Activated CD8-positive, alpha-beta memory T cell treated with anti-CD3 and anti-CD28 coated beads for 24 hours (primary cell): ENCODE measurements at places on chromosomes 4 and X.

GRCh38 chr4:185332575-185333464, 62.9 kb downstream of the LRP2BP start:
- no peak for DNase-seq

GRCh38 chr4:151905197-151905596, 144.4 kb upstream of the GATB start:
- DNase-seq = no peak

DNA sequence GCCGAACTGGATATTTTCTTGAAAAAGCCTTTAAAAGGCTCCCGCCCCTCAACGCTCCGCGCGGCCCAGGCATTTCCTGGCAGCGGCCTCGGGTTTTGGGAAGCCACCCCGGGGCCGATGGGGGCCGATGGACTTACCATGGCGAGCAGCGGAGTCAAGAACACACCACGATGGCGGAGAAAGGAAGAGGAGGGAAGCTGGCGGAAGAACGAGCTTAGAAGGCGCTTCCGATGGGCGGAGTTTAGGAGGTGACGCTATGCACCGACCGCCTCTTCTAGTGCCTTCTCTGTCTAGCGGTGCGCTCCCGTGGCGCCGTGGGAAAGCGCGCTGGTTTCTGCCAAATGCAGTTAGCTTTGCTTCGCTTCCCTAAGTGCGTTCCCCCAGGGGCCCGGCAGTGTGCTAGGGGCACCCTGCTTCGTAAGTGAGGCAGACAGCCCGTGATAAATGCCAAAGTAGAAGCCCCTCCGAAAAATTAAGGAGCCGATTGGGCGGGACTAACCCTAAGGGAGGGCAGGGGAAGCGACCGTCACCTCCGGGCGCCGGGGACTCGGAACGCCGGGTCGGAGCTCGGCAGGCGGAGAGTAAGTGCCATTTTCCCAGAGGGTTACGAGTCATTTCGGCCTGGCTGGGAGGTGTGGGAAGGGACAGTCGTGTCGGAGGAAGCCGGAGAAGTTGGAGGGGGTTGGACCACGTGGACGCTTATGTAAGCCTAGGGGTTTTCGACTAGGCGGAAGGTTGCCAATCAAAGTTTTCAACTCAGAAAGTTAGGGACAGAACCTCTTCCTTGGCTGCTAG, at the start of gene RPL39:
TSS of gene RPL39 (minus strand) at position 194 of the 795 bp plus-strand sequence. CDS start at position 140, 54 bp downstream.
- peak; percentile 87 for DNase-seq

DNA sequence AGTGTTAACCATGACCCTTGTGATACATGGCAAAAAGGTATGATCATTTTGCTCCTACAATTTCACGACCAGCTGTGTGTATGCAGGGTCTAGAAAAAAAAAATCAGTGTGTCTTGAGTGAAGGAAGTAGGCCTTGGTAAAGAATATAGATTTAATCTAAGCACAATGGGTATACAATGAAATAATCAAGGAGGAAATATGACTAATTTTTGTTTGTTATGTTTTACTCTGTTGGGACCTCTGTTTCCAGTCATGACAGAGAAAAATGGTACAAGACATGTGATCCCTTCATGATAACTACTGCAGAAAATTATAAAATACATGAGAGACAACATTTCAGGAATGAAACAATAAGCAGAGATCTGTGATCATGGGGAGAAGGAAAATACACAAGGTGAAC, 835.5 kb downstream of the PDHA2 start:
- no peak for DNase-seq

DNA sequence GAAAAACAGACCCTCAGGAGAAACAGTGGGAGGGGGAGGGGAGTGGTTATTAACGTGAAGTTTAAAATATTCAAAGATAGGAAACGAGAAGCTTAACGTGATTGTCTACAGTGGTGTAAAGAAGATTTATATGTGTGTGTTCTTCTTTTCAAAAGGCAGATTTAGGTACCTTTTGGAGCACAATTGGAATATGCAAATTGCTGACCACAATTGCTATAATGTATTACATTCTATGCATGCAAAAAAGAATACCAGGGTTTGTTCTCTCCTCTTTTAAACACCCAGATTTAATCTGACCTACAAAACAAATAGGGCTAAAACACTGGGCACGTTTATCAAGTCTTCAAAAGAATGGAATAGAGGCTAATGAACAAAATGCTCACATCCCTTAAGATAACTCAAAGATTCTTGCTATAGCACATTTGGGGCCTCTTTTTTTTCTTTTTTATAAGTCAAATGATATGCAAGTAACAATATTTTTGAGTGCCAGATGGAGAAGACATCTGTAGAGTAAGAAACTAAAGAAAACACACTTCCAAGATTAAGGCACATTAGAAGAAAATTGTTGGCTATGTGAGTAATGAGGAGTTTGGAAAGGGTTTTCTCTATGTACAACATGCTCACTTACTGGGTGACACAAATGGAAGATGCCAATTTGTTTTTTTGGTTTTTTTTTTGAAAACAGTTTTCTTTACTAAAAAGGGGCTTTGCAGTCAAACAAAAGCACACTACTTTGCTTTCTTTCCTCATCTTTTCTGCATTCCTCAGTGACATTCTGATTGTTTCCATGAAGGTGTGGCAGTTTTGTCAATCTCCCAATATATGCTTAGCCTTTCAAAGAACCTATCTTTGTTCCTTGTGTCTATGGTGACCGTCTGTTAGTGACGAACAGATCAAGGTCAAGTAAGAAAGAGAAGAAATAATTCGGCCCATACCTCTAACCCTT, 240.3 kb downstream of the PALLD start:
- no peak for DNase-seq

GRCh38 chr4:150063128-150063527, 15.1 kb upstream of the DCLK2 start:
- no peak for DNase-seq

DNA sequence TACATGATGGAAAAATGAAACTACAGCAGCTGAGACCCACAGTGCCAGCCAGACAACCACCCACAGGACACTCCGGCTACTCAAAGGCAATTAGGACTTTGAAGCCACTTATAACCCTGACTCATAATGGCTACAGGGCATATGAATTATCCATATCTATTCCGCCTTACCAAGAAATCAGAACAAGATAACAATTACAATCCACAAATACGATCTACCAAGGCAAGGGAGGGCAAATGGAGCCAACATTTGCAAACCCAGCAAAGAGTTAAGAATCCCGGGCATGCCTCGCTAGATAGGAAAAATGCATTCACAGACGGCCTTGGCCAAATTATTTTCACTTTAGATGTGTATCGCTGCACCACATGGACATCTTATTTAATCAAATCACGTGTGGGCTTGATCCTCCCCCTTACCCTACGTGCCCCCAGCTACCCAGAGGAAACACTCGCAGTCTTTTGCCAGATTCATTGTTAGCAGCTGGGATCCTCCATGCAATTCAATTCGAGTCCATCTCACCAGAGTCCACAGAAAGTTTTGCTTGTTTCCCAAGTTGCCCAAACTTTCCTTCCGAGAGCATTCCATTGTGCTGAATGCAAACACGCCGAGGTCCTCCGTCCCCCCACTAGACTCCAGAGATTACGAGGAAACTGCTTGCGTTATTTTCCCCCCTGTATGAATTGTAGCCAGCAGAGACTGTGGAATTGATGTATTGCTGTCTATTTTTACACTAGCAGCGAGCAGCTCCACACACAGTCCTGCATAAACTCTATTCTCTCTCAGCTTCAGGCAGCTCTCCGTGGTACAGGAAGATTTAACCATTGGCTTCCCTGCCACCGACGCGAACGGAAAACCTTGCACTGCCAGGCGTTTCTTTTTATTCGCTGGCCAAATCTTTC, 1.2 kb downstream of the PPARGC1A start:
- DNase-seq = no peak

- no peak for DNase-seq
Measured at GRCh38 chr4:73335679-73336078, 68.4 kb upstream of the ALB start.

GRCh38 chr4:118141240-118141639, 107.0 kb downstream of the NDST3 start:
- DNase-seq = no peak

DNA sequence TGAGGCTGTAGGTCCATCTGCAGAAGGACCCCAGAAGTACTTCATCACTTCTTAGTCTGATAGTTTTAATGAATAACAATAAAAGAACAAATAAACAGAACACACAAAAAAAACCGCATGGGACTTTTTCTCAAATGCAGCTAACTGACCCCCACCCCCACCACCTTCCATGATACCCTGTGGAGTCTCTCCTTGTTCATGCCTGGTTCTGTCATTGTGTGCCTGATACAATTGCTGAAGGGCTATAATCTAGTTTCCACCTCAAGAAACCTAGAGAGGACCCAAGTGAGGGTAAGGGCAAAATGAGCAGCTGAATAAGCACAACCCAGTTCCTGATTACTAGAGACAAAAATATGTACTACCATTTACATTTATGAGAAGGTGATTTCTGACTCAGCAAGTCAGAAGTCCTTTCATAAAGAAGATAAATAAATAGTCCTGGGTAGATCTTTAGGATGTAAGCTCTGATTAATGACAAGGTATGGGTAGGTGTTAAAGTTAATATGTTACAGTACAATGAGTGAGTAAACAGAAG, 155.1 kb downstream of the TMA16 start:
- DNase-seq = no peak

DNA sequence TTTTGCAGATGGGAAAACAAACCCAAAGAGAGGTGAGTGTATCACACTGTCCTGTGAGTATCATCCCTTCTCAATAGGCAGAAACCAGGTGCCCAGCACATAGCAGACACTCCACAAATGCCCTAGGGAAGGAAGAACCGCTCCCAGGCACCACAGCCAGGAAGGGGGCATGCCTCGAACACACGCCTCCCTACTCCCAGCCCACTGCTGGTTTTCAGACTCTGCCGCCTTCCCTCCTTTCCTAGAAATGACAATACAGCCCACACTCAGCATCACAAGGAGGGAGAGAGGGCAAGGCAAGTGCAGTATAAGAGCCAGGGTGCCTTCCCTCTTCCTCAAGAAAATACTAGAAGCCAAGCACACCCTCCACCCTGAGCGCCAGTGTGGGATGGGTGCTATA, 16.2 kb downstream of the JAKMIP1 start:
- DNase-seq = no peak

DNA sequence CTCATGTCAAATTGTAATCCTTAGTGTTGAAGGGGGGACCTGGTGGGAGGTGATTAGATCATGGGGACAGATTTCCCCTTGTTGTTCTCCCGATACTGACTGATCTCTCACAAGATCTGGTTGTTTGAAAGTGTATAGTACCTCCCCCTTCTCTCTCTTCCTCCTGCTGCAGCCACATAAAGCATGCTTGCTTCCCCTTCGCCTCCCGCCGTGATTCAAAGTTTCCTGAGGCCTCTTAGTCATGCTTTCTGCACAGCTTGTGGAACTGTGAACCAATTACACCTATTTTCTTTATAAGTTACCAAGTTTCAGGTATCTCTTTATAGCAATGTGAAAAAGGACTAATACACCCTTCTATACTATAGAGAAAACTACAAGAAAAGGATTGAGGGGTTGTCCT, 1170.5 kb upstream of the AGA start:
- no peak for DNase-seq

- no peak for DNase-seq
Measured at GRCh38 chrX:71183341-71183740, 38.7 kb downstream of the NLGN3 start.

DNA sequence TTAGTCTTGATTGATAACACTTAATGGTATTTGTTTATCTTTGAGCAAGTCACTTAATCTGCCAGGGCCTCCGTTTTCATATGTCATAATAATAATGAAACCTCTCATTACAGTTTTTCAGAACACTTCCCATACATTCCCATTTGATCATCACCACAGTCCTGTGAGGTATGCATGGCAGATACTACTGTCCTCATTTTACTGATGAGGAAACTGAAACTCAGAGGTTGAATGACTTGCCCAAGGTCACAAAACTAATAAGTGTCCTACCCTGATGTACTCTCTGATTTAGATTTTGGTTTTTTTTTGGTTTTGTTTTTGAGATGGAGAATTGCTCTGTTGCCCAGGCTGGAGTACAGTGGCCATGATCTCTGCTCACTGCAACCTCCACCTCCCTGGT, 25.7 kb downstream of the ZFX start:
- DNase-seq = no peak

DNA sequence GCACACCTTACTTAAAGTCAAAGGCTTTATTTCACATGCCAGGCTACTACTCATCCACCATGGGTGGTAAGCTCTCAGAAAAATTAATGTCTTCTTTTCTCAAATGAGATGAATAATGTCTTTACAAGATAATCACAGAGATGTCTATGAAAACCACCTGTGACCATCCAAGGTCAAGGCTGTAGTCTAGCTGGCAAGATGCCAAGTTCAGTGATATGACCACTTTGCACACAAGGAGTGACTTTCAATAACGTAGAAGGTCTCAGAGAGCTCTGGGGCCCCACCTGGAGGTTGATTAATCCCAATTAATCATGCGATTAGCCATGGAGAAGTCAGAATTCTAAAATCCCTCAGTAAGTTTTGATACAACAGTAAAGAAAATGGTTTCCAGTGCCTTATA, 20.5 kb downstream of the ANOS1 start:
- no peak for DNase-seq

GRCh38 chr4:165971933-165972332, 98.9 kb downstream of the TLL1 start:
- no peak for DNase-seq

DNA sequence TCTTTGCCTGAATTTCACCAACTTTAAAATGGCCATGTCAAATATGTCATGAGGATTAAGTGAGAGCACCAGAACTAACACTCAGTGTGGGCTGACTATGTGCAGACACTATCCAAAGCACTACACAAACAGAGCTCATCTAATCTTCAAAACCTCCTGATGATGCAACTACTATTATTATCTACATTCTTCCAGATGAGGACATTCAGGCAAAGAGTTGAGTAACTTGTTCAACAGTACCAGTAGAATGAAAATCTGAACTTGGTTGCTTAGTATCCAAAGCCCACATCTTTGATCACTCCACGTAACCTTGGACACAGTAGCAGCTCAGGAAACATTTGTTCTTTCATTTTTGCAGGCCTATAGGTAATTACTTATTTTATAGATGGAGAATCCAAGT, 90.1 kb downstream of the ATP8A1 start:
- no peak for DNase-seq

DNA sequence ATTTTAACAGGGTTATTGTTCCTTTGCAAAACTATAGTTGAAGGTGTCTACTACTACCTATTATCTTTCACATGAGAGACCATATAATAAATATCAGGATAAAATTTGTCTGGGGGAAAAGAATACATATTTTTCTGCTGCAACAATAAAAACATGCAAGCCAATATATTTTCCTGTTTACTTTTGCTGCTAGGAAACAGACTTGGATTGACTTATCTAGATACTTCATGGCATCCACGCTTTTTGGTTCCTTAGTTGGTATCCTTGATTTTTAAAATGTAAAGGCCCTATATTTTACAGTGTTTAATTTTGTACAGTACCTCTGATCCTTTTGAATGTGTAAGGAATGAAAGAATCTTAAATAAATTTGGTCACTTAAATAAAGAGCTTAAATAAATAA, 150.6 kb downstream of the GPC3 start:
- no peak for DNase-seq

DNA sequence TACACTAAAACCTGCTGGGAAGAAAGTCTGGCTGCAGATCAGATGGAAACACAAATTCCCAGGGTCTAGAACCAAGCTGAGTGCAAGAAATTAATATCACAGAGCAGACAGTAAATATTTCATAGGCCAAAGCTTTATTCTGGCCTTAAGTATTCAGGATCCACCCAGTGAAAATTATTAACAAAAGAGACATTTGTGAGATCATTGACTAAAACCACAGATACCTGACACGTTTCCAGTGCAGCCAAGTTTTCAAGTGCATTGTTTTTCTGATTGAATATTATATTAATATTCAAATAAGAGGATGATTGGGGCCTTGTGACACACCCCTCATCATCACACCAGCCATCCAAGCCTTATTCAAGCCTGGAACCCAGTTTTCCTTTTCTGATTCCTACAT, 10.3 kb downstream of the ELOVL6 start:
- no peak for DNase-seq
